ENCODE measurements at places on chromosomes 16 and 17.

DNA sequence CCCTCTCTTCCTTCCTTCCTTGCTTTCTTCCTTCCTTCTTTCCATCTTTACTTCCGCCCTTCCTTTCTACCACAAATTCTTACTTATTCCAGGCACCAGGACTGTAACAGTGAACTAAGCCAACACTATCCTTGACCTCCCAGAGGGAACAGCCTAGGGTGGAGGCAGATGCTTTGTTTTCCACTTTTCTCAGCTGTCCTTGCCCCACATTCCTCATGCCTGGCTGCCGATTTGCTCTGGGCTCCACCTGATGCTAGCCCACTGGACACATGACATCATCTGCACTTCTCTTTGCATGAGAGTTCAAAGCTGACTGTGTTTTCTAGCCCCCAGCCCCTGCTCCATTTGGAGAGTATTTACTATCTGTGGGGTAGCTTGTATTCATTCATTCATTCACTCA is 283.0 kb downstream of the MAF start:
- DNase-seq = no peak

GRCh38 chr16:22304411-22304810 is 7.2 kb downstream of the POLR3E start:
- no peak for DNase-seq

DNA sequence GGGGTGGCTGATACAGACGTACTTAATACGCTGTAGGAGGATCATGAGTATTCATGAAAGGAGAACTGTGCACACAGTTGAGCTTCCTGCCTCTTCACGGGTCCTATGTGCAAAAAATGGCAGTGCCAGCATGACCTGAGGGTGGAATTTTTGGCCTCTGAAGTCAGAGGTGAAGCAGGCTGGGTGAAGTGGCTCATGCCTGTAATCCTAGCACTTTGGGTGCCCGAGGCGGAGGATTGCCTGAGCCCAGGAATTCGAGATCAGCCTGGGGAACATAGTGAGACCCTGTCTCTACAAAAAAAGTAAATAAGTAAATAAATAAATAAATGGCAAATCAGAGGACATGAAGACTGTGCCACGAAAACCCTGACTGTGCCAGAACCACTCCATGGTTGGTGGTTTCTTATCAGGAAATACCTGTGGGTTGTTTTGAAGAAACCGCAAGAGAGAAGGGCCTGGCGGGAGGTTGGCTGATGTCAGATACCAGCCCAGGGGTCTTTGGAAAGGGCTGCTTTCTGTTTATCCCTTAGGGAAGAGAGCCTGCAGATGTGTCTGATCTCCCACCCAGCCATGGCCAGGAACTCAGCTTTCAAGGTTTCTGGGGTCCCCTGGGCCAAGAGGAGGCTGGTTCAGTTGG is 3.4 kb downstream of the ASPSCR1 start:
- no peak for DNase-seq

- no peak for DNase-seq
These were observed 1.6 kb downstream of the IGF2BP1 start for GRCh38 chr17:48998587-48999440.

- no peak for DNase-seq
These were observed 5.1 kb downstream of the KRT13 start for GRCh38 chr17:41500131-41500911.

- no peak for DNase-seq
These were observed 1.1 kb downstream of the DCUN1D3 start for GRCh38 chr16:20899071-20899470.

DNA sequence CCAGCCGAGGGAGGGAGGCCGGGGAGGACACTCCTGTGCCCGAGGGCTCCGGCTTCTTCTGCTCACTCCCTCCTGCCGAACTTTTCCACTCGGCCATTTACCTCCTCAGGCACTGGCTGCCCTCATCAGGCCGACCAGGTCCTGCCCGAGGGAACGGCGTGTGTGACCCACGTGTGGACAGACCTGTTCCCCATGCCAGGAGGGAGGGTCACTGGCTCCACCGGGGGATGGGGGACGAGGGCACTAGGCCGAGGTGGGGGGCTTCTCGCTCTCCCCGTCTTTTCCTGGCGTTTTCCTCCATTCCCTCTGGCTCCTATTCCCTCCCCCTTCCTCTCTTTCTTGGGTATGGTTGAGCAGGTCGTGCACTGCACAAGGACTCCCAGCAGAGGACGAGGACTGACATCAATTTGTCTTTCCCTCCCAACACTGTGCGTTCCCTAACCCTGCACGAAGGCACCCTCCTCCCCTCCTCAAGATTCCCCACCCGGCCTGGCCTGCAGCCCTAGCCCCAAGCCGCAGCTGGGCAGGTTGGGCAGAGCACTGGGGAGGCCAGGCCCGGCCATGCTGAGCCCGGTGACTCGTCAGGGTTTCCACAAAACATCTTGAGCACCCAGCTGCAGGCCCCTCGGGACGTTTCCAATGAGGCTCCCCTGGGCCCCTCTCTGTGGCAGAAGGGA is 3.2 kb upstream of the IL17C start:
- DNase-seq = no peak

DNA sequence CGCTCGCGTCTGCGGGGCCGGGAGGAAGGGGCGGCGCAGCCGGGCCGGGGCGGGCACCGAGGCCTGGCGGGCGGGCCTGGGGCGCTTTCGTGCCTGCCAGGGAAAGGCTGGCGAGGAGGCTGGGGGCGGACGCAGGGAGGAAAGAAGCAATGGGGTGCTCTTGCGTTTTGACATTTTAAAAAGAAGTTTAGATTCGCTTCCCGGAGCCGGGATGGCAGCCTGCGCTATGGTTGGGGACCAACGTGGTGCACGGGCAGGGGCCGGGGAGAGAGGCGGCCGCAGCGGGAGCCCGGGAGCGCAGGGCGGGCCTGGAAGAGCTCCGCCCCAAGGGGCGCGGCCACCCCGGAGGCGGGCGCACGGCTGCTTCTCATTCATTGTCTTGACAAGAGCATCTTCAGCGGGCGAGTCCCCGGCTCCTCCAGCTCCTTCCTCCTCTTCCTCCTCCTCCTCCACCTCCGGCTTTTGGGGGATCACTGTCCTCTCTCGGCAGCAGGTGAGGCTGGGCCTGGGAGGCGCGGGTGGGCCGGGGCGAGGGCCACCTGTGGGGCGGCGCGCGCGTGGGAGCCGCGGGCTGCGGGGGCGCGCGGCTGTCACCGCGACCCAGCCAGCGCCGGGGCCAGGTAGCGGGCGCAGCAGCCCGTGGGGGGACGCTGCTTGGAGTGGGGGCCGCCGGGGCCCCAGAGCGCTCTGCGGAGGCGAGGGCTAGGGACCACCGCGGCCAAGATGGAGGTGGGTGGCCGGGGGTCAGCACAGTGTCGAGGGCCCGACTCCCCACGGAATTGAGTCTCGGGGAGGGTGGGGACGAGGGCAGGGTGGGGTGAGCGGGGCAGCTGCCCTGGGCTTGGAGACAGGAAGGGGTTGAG is at the start of gene CORO1A:
CORO1A (plus strand) TSS at position 370 of the 863 bp plus-strand sequence. CDS start 1,608 bp downstream, outside the sequence.
- peak; percentile 77 for DNase-seq

GRCh38 chr16:86794216-86794864 is 216.0 kb downstream of the FOXL1 start:
- no peak for DNase-seq

DNA sequence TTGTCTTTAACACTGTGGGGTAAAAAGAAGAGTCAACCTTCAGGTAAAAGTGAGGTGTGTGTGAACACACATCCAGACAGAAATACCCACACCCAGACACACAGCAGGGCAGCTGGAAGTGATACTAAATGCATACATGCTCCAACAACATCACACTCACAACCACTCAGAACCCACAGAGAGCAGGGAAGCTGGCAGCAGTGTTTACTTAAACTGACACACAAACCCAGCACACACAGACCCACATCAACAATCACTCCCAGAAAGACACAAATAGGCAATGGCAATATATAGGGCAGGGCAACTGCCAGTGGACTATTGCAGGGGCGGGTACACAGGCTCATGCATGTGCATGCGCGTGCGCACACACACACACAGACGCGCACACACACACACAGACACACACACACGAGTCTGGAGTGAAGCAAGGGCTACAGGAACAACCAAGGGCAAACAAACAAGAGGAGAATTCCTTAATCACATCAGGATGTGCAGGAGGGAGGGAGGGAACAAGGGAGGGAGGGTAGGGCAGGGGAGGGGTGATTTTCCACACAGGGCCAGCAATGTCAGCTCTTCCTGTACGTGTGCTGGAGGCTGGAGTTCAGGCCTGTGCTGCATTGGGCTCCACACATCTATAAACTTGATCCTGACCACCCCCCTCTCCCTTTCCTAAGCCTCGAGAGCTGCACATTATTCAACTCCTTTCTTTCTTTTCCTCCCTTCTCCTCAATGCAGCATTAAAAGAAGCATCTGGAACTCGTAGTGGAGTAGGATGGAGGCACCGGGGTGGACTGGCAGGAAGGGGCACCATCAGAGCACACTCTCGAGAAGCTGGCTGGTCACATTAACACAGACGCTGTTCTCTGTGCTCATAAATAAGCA is 30.1 kb downstream of the HIC1 start:
- DNase-seq = no peak

GRCh38 chr16:4494746-4495490 is 18.7 kb downstream of the HMOX2 start:
- DNase-seq = no peak

DNA sequence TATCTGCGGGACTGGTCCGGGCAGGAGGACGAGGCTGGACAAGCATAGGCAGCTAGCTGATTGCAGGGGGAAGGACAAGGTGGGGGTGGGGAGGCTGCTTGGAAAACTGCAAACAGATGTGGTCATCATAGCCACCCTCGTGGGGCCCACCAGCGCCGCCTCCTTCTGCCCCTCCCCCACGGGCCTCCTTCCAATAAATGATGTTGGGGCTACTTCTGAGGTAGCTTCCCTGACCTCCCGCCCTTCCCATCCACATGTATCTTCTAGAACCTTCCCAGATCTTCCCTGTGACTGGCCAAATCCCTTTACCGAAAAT is 12.3 kb upstream of the CDC42EP4 start:
- DNase-seq = no peak

- DNase-seq = peak; percentile 14
These were observed 913 bp downstream of the CDIP1 start for GRCh38 chr16:4537376-4538343.

- DNase-seq = no peak
These were observed 10.8 kb downstream of the CPNE2 start for GRCh38 chr16:57102888-57103851.

DNA sequence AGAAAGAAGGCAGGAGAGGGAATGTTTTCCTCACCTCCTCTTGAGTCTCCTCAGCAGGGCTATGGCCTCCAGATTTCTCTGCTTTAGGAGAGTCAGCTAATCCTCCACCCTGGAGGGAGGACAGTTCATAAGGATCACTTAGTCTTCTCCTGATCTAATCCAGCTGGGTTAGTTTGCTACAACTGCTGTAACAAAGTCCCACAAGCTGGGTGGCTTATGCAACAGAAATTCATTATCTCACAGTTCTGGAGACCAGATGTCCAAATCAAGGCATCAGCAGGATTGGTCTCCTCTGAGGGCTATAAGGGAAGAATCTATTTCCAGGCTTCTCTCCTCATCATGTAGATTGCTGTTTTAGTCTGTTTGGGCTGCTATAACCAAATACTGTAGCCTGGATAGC is 40.6 kb upstream of the XYLT1 start:
- no peak for DNase-seq

- DNase-seq = no peak
These were observed 21.1 kb downstream of the GAS7 start for GRCh38 chr17:10177131-10177912.

GRCh38 chr16:68252383-68252782 is 7.2 kb downstream of the PLA2G15 start:
- DNase-seq = no peak

- DNase-seq = no peak
These were observed 11.4 kb downstream of the ELMO3 start for GRCh38 chr16:67210069-67210937.

- DNase-seq = no peak
These were observed 13.3 kb downstream of the HERPUD1 start for GRCh38 chr16:56944954-56945839.

DNA sequence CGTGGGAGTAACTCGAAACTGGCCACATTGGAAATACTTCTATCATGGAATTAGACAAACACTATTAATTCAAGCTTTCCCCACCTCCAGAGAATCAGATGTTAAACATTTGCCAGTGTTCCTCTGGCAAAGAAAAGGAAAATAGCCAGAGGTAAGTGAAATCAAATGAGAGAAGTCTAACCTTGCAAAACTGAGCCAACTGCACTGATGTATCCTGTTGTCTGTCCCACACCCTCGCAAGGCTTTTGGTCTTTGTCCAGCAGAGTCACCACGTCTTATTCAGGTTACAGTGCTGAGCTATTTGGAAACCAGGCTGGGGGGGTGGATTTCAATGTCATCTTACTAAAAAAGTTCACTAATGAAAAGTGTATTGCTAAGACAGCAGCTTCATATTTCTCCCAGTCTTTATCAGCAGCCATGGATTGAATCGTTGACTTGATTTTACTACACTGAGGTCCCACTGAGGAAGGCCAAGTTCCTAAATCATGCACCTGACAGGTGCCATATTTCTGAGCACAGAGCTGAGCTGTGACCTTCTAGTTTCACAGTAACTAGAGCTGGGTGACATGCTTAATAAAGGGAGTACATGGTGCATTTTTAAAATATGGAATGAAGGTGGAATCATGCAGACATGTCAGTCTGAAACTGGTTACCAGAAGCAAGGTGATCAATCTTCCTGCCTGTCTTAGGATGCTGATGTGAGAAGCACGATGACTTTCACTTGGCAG is 85.2 kb upstream of the HSBP1 start:
- no peak for DNase-seq

DNA sequence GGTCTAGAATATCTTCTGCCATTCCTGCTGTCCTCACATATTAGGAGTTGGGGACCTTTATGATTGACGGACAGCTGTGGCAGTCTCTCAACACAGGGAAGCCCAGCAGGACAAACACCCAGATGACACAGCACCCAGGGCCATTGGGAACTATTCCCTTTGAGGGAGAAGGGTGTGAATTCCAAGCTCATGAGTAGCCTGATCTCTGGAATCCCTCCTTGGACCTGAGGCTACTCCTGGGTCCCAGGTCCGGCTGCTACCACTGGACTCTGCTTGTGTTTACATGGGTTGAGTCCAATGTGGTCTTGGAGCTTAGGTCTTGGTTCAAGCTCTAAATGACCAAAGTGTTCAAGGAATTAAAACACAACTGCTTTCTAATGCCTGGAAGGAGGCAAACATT is 78.9 kb downstream of the SLC6A2 start:
- DNase-seq = no peak
